Breast epithelium (tissue), 4 donors: ENCODE measurements at places on chromosomes 1 and 21. TPM values are rescaled to one million over a fixed set of nuclear protein-coding genes. Genes with fewer than 3 reads are reported as not detected.

Gene OBSCN
- total RNA-seq = 40.0 TPM

Gene NT5C1A
- not detected for total RNA-seq

Gene CHAF1B
- total RNA-seq = 2.8 TPM

- no peak for DNase-seq
These were observed 20.9 kb downstream of the SZT2 start for GRCh38 chr1:43410571-43410970.

DNA sequence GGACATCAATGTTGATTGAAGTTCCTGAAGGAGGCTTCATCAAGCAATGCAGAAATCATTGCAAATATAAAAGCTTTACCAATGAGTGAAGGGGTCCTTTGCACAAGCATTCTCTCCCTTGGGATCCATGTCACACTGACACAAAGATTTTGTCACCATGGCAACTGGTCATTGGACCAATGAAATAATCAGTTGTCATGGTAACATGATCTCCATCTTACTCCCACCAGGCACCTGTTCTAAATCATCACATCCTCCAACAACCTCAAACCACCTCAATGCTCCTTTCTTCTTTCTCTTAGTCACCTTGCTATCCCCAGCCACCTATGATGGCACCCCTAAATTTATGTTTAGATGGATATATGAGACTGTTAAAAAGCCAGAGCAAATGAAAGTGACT is 13.5 kb upstream of the FOXJ3 start:
- DNase-seq = no peak

- DNase-seq = no peak
These were observed 194.2 kb upstream of the JUN start for GRCh38 chr1:58978096-58978495.
